ENCODE measurements at places on chromosomes 5 and 9. TPM values are rescaled to one million over a fixed set of nuclear protein-coding genes. Genes with fewer than 3 reads are reported as not detected.

DNA sequence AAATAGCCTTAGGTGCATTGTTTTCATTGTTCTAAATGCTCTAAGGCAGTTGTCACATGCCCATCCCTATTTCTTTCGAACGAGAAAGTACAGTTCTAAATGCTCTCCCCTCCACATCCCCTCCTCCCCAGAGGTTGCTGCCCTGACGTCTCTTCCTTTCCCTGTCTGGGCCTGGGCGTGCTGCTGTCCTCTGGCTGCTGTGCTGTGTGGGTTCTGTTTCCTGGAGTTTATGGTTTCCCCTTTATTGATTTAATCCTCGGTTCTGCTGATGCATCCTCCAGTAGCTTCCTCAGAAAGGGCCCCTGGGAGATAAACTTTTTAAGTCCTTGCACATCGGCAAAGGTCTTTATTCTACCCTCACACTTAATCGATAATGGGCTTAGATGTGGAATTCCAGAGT, 48.8 kb downstream of the MVB12B start:
- peak; percentile 38 for DNase-seq

DNA sequence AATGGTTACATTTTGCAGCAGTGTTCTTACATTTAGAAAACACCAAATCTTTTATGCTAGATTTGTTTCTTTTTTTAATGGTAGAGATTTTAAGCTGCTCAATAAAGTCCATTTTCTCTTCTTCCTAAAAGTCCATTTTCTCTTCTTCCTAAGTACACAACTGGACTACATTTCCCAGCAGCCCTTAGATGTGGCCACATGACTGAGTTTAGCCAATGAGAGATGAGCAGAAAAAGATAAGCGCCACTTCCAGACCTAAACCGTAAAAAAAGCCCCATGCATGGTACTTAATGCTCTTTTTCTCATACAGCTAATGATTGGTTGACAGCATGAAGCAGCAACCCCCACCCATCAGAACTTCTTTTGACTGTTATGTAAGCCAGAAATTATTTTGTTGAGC, 206.7 kb downstream of the FAM114A2 start:
- no peak for DNase-seq

GRCh38 chr5:93746406-93747056, 5.1 kb upstream of the POU5F2 start:
- DNase-seq: no peak

- no peak for DNase-seq
Measured at GRCh38 chr9:9142001-9142400, 1342.4 kb upstream of the DMAC1 start.

DNA sequence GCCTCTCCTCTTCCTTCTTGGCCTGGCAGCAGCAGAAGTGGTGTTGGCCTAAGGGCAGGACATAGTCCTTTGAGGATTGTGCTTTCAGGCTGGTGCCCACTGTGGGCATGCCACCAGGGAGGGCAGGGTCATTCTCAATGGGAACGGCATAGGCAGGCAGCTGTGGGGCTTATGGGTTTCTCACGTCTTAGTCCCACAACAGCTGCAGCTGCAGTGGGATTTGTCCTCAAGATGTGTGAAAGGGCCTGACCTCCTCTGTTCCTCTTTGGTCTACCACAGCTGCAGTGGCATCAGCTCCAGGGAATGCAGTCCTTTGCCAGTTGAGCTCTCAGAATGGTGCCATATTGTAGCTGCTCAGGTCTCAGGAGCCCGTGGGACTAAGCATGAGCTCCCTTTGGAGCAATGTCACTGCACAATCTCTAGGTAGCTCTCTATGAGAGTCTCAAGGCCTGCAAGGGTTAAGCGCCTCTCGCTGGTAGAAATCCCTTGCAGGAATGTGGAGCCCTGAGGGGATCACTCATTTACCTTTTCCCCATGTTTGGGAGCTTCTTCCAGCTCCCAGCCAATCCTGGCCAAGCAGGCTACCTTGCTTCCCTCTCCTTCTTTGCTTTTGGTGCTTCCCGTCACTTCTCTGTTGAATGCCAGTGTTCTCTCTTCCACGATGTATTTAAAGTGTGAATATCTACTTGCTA, 104.8 kb downstream of the GNA14 start:
- DNase-seq: no peak

DNA sequence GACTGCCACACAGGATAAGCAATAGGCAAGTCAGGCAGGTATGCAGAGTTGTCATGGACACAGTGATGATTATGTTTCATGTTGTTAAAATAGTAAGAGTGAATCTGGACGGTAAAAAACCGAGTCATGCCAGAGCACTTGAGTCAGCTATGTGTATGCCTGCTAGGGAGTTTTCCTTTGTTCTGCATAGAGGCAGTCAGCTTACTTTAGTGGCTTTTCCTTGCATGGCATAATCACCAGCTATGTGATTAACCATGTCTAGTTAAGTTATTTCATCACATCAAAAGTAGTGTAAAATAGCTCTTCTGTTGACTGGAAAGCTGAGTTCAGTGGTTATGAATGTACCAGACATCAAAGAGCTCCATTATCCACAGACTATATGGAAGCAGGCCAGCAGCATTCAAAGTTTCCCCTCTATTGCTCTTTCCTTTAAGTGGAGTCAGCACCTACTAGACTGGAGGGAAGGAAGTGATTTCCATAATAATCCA, 989.8 kb downstream of the TLE1 start:
- peak; percentile 81 for DNase-seq

DNA sequence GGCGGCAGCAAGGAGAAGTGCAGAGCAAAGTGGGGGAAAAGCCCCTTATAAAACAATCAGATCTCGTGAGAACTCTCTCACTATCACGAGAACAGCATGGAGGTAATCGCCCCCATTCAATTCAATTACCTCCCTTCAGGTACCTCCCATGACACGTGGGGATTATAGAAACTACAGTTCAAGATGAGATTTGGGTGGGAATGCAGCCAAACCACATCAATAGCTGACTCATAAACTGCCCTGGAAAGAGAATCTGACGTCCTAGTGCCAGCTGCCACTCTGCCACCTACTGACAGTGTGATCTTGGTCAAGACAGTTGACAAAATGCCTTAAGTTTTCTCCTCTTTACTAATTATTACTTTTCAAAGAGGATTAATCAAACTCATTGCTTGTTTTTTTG, 128.3 kb downstream of the GPBP1 start:
- DNase-seq: no peak

DNA sequence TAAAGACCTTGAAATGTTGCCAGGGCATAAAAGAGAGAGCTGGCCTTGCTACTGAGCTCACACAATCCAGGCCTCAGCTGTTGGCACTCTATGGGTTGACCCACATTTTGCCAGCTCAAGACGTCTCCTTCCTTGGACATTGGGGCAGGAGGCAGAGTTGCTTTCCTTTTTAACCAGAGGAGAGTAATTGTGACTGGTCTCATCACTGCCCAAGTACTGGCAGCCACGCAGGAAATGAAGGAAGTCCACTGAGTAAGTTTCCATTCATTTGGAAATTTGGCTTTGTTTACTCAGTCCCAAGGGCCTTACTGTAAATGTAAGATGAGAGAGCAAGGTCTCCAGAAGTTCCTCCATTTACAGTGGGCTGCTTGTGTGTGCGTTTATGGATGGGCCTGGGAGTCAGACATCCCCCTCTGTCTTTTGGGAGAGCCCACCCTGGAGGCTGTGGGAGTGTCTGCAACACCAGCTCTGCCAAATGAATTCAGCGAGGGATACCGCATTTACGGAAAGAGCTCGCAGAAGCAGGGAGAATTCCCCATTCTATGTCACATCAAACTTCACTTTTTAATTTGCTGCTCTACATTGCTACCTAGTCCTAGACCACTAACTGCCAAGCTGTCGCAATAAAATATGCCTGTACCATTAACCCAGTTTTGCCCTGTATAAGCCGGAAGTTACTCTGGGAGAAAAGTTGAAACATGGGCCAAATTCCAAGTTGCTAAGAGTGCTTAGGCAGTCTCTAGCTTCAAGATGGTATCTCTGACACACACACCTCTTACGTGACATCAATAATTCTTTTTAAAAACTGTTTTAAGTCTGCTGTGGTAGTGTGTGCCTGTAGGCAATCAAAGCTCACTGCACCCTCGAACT, 24.5 kb upstream of the PDZD2 start:
- peak; percentile 46 for DNase-seq

GRCh38 chr5:159105145-159106053, 5.7 kb upstream of the EBF1 start:
- DNase-seq: no peak

- DNase-seq: no peak
Measured at GRCh38 chr9:128429513-128430086, 8.9 kb downstream of the CERCAM start.

DNA sequence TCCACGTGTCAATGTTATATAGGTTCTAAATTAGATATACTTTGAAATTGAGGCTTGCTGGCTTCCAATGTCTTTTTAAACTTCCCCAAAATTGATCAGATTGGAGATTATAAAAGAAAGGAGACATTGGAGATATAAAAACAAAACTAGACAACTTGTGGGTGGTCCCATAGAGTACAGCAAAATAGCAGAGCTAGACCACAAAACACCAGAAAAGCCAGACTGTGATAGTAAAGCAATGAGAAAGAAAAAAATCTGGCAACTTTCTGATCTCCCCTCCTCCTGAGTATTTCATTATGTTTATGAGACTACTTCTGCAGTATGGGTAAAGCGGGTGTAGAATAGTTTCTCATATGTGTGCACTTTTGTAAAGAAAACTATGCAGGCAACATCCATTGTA, 713.8 kb upstream of the MEF2C start:
- no peak for DNase-seq

DNA sequence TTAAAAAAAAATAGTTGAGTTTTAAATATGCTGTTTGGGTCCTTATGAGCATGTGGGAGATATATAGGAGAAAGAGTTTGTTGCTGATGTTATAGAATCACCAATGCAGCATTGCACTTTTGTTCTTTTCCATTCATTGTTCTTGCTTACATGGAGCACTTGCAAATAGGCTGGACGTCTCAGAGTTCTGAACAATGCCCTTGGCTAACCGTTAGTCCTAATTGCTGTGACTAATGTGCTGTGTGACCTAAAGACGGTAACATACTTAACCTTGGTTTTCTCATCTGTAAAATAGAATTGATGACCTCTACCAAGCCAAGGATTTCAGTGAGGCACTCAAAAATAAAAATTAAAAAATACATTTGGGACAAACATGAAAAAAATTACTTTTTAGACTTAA, 29.8 kb downstream of the PIK3R1 start:
- DNase-seq: no peak

DNA sequence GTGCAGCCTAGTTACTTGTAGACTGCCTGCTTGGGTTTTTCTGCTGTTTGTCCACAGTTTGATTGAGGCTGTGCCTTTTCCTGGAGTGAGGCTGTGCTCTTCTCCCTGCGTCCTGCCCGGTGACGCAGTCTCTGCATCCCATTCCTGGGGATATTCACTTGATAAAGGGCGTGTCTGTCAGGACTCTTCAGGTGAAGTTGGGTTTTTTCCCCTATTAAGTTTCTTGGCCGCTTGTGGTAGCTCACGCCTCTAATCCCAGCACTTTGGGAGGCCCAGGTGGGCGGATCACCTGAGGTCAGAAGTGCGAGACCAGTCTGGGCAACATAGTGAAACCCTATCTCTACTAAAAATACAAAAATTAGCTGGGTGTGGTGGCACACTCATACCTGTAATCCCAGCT, 50.0 kb upstream of the SUSD3 start:
- no peak for DNase-seq

- no peak for DNase-seq
Measured at GRCh38 chr5:136560126-136560525, 194.8 kb upstream of the TRPC7 start.

DNA sequence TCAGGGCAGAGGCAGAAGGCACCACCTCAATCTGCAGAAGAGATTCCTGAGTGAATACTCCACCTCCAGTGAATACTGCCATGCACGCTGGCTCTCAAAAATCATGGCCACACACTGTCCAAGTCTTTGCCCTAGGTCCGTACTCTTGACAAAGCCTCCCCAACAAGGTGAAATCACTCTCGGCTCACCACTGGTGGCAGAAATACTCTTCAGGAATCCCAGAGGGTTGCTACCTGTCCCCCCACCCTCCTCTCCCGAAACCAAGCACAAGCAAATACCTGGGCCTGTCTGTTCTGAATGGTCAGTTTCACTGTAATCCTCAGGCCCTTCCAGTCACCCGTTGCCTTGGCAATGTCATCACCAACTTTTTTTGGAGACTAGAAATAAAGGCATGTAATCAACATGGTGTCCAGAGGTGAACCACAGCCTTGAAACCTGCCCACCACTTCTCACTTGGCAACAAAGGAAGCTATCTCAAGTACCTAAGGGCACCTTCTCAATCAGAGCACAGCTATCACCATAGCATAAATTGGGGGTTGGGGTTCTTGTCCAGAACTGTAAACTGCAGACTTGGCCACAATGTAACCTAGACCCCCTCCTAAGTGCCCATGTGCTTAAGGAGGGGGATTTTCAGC, 1.8 kb downstream of the RPL12 start:
- DNase-seq: no peak

DNA sequence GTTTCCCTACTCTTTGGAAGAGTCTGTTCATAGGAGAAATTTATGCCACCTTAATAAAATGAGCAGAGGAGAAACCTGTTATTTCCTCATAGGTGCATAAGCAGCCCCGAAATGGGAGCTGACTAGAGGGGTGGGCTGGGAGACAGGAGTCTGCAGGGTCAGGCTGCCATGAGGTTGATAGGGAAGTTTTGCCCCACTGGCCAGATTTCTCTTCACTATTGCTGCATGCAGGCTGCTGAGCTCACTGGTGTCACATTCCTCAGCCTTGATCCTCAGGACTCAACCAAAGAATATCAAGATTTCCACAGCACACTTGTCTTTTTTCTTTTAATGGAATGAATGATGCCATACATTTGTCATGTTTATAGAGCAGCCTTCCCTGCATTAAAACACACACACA, 60.7 kb downstream of the BHMT start:
- DNase-seq: no peak

DNA sequence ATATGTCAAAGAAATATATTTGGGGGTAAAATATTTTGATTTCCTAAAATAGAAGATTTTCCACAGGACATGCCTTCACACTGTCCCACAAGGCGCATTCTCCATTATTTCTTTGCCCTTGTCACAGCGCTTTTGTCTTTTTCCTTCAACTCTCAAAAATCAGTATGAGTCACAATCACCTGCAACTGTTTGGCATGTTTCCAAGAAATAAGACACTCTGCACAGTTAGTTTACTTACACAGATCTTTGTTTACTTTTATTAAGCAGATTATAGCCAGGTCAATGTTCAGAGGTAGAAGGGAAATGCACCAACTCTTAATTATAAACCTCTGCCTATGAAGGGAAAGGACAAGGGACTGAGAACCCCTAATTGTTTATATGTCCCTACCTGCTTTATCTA, 9.5 kb downstream of the CEMIP2 start:
- no peak for DNase-seq

SPATA31C1 gene
- not detected for polyA plus RNA-seq

CCNJL gene
- 16.5 TPM for polyA plus RNA-seq

GARIN3 gene
- polyA plus RNA-seq: not detected

TSSK1B gene
- 0.06 TPM for polyA plus RNA-seq

CYLC2 gene
- not detected for polyA plus RNA-seq

KLHL9 gene
- 6.5 TPM for polyA plus RNA-seq

All from lung (tissue), 17 donors.